Activated T-cell treated with anti-CD3 and anti-CD28 coated beads for 1 hour (primary cell): ENCODE measurements at places on chromosomes 13 and 19.
A peak's percentile ranks its signal among the peaks of the same experiment; 100 is the strongest.

- DNase-seq: no peak
These were observed 75.0 kb upstream of the GTF3A start for GRCh38 chr13:27349458-27349857.

GRCh38 chr19:42989851-42990250 lies 36.4 kb downstream of the PSG11 start:
- DNase-seq: no peak

- no peak for DNase-seq
These were observed 204.7 kb downstream of the FGF14 start for GRCh38 chr13:102197193-102197592.

- no peak for DNase-seq
These were observed 796 bp downstream of the ZNF304 start for GRCh38 chr19:57351867-57352266.

GRCh38 chr19:931860-932647 lies 6.2 kb downstream of the ARID3A start:
- DNase-seq: no peak

- DNase-seq: no peak
These were observed 549.0 kb downstream of the KCTD12 start for GRCh38 chr13:76336889-76337844.

DNA sequence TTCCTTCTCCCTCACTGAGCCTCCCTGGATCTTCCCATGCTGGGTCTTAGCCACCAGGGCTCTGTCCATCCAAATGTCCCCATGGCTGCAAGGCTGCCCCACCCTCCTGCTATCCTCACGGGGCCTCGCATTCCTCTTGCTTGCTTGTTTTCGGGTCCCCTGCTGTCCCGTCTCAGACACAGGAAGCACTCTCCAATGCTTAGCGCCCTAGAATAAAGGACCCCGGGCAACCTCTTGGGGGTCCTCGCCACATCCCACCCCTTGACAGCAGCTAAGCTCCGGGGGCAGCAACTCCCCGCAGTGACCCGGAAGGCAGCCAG lies 23.7 kb downstream of the SH3GL1 start:
- no peak for DNase-seq

DNA sequence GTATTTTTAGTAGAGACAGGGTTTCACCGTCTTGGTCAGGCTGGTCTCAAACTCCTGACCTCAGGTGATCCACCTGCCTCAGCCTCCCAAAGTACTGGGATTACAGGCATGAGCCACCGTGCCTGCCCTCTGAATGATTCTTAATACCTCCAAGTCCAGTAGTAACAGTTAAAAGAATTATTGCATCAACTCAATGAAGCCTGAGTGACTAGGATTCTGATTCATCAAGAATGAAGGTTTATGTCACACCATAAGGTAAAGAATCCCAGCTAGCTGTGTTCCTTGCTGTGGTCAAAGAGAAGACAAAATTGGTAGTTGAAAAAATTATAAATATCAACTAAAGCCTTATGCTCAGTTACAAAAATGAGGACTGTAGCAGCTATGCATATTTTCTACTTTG lies 81.2 kb upstream of the ABCC4 start:
- no peak for DNase-seq

DNA sequence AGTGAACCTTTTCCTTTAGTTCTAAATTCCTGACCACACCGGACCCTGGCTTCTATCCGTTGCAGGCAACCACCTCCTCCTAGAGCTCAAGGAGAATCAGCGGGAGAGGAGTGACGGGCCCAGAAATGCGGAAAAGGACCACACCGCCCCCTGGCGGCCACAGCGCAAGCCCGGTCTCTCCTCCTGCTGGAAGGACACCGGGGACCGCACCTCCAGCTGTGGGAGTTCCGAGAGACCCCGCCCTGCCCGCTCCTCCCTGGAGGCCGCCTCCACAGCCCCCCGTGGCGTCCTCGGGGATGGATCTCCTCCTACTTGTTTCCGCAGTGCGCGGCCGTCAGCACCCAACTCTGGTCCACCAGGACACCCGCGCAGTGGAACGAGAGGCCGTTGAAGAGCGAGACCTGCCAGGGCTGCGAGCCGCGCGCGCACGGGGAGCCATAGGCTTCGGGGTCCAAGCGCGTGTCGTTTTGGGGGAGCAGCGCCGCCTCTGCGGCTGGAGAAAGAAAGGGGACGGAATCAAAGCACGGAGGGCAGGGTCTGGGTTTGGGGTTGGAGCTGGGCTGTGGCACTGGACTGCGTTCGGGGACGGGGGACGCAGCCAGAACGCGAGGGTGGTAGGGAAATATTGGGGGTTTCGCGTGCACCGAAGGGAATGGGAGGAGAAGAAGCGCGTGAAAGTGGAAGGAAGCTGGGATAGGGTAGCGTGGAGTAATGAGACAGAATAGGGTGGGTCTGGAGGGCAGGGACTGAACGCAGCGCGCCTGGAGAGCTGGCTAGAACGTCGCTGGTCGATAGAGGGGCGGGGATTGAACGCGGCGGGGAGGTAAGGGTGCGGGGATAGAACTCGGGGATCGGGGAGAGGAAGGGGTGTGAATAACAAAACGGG lies 2.5 kb downstream of the KLK10 start:
- peak; percentile 54 for DNase-seq

DNA sequence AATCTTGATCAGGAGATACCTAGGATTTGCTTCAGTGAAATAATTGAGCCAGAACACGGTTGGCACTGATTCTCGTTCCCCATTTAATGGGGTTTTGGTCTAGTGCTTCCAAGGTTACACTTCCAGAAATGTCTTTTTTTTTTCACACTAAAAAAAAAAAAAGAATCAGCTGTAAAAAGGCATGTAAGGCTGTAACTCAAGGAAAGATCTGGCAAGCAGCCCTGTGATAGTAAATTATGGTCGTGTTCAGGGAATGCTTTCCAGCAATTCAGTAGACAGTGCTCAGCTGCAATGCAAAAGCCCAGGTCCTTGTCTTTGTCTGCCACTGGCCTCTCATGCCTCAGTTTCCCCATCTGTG lies 27.2 kb upstream of the NDUFS7 start:
- DNase-seq: no peak

GRCh38 chr13:31020996-31021395 lies 88.5 kb downstream of the TEX26 start:
- no peak for DNase-seq

DNA sequence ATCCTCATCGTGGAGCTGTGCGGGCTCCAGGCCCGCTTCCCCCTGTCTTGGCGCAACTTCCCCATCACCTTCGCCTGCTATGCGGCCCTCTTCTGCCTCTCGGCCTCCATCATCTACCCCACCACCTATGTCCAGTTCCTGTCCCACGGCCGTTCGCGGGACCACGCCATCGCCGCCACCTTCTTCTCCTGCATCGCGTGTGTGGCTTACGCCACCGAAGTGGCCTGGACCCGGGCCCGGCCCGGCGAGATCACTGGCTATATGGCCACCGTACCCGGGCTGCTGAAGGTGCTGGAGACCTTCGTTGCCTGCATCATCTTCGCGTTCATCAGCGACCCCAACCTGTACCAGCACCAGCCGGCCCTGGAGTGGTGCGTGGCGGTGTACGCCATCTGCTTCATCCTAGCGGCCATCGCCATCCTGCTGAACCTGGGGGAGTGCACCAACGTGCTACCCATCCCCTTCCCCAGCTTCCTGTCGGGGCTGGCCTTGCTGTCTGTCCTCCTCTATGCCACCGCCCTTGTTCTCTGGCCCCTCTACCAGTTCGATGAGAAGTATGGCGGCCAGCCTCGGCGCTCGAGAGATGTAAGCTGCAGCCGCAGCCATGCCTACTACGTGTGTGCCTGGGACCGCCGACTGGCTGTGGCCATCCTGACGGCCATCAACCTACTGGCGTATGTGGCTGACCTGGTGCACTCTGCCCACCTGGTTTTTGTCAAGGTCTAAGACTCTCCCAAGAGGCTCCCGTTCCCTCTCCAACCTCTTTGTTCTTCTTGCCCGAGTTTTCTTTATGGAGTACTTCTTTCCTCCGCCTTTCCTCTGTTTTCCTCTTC lies 6.3 kb downstream of the MYADM start:
- DNase-seq: no peak

DNA sequence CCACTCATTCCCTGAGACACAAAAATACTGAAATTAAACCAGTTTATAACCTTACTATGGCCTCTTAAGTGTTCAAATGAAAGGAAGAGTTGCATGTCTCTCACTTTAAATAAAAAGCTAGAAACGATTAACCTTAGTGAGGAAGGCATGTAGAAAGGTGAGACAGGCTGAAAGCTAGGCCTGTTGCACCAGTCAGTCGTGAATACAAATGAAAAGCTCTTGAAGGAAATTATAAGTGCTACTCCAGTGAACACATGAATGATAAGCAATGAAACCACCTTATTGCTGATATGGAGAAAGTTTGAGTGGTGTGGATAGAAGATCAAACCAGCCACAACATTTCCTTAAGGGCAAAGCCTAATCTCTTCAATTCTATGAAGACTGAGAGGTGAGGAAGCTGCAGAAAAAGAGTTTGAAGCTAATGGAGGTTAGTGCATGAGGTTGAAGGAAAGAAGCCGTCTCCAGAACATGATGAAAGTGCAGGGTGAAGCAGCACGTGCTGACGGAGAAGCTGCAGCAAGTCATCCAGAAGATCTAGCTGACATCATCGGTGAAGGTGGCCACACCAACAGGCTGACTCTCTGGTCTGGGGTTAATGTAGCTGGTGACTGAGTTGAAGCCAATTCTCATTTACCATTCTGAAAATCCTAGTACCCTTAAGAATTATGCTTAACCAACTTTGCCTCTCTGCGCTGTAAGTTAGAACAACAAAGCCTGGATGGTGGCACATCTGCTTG lies 94.5 kb upstream of the TEX29 start:
- DNase-seq: no peak

- no peak for DNase-seq
These were observed 1.1 kb downstream of the PLEKHJ1 start for GRCh38 chr19:2234996-2235380.

DNA sequence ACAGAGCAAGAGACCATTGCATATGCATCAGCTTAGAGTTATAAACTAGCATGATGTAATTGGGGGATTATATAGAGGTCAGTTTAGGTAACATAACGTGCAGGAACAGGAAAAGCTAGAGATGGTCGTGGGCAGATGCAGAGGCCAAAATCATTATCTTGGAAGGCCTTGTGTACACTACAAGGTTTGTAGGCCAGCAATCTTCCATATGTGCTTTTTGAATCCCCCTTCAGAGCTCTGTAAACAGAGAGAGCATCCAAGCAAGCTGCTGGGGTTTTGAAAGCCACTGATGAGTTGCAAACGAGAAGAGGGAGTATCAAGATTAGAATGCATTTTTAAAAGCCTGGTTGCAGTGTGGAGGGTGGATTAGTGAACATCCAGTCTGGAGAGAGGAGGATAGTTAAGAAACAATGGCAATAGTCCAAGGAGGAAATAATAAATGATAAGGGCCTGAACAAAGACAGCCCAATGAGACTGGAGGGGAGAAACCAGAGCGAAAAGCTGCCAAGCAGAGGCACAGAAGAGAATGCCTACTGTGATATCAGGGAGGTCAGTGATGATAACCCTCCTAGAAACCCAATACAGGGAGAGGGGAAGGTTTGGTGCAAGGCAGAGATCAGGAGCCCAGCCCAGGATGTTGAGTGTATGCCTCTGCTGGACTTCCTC lies 109.6 kb downstream of the ZAR1L start:
- DNase-seq: no peak

- no peak for DNase-seq
These were observed 50.6 kb downstream of the GGACT start for GRCh38 chr13:100537951-100538462.

DNA sequence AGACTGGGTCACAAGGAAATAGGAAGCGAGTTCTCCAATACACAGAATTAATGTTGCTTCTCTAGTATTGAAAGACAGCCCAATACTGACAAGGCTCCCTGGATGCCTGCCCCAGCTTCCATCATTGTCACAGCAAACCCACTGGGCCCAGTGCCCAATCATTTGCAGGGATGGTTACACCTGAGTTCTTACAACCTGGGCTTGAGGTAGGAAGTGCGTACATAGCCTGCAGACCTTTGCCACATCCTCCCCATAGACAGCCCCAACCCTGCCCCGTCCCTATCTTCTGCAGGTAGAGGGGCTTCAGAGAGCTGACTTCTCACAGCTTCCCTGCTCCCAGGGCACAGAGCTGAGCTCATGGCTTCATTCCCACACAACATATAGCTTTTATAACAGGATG lies 108.1 kb upstream of the UBL3 start:
- DNase-seq: no peak

- DNase-seq: no peak
These were observed 784 bp downstream of the BCL3 start for GRCh38 chr19:44749292-44749691.

GRCh38 chr13:98731925-98732324 lies 20.5 kb downstream of the SLC15A1 start:
- DNase-seq: no peak

GRCh38 chr13:85567909-85568308 lies 231.3 kb downstream of the SLITRK6 start:
- no peak for DNase-seq

GRCh38 chr13:108195861-108196260 lies 19.5 kb downstream of the LIG4 start:
- no peak for DNase-seq

DNA sequence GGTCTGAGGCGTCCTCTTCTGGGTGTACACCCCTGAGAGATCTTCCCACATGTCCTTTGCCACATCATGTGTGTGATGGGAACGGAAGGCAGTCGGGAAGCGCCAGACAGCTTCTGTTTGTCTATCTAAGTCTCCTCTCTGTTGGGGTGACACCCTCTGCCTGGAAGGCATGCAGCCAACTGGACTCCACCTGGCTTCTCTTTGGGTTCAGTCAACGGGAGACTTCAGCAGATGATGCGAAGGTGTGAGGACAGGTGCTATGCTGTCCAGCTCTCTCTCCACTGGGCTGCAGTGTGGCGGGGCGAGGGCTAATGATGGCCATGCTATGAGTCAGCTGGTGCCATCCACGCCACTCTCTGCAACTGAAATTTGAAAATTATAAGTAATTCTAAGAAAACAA lies 14.3 kb upstream of the SBK3 start:
- no peak for DNase-seq

DNA sequence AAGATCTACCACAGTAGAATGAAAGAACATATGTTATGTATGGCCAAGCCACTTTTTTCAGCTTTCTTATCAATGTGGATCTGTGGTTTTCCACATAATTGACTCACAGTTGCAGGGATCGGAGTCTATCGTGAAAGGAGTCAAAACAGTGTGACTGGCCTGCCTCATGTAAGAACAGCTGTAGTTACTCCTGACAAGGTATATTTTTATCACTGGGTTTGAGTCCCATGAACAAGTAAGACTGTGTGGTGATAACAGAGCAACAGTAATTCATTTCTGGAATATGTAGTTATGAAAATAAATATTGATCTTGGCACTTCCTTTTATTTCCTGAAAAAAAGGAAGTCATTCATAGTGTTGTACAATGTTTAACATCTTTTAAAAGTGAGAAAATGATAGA lies 416.6 kb downstream of the KLF12 start:
- DNase-seq: no peak

- DNase-seq: no peak
These were observed 400.5 kb downstream of the KLF12 start for GRCh38 chr13:73733706-73734105.

- DNase-seq: no peak
These were observed 8.2 kb downstream of the ATP11A start for GRCh38 chr13:112697756-112698655.

DNA sequence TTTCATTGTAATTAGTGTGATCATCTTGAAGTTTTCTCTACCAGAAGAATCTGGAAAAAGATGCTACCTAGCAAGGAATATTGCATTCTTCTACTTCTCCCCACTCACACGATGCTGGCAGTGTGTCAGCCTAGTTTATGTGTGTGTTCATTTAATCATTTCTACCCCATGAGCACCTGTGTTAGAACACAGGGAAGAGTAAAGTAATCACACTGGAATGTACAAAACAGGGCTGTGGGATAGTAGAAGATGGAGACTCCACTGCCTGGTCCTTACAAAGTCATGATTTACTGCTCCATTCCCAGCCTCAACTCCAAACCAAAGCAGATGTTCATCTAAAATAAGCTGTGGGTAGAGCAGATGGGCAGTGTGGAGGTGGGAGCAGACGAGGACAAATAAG lies 47.7 kb upstream of the RGCC start:
- DNase-seq: no peak
